ENCODE measurements at places on chromosomes 16 and 17. TPM values are rescaled to one million over a fixed set of nuclear protein-coding genes. Genes with fewer than 3 reads are reported as not detected.

DNA sequence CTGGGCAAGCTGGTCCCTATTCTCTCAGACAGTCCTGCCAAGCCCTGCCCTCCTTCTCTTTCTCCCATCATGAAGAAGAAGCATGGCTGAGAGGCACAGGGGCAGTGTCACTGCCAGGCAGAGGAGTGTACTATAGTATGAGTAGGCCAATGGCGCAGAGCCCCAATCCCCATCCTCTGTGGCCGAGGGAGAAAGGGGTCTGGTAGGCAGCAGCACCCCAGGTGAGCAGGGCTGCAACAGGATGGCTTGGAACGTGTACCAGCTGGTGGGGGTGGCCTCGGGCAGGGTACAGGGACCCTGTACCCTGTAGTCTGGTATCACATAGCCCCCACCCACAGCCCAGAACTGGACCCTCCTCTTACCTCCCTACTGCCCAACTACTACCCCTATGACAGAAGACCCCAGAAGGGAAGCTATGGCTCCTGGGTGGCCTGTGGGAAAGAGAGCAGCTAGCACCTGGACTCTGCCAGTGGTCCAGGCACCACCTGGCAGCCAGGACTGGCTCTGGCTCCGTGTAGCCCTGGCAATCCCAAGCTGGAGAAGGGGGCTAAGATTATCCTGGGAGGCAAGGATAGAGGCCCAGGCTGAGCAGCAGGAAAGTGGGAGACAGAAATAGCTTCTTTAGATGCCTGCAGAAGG lies 4.4 kb downstream of the SMARCD2 start:
- DNase-seq, result no peak

GRCh38 chr17:65122836-65123756 lies 14.1 kb upstream of the RGS9 start:
- DNase-seq, result peak; percentile 89

The CD300LB gene
- total RNA-seq, result not detected

The SPATA32 gene
- total RNA-seq, result 0.23 TPM

DNA sequence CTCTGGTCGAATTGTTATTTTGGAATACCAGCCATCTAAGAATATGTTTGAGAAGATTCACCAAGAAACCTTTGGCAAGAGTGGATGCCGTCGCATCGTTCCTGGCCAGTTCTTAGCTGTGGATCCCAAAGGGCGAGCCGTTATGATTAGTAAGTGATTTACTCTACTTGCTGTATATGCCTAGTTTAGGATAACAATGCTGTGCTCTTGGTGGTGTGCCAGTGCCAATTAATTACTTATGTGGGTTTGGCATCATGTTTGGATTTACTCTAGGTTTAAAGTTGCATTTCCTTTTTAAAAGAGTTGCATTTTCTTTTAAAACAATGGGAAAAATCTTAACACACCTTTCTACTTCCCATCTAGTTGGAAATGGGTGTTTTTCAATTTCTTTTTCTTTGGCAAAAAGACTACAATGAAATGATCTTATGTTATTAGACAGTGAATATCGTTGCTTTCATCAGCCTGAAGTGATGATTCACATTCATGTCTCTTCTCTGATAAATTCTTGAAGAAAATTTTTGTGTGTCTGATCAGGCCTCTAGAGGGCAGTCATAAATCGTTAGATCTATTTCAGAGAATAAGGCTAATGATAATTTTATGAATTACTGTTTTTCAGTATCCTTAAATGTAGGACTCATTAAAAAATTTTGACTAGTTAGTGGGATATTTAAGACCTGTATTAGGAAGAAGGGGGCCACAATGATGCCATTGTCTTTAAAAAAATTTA lies 5.6 kb downstream of the SF3B3 start:
- no peak for DNase-seq

The CBFB gene
- total RNA-seq, result 236 TPM

GRCh38 chr16:66044556-66044955 lies 321.9 kb upstream of the CDH5 start:
- DNase-seq, result no peak

DNA sequence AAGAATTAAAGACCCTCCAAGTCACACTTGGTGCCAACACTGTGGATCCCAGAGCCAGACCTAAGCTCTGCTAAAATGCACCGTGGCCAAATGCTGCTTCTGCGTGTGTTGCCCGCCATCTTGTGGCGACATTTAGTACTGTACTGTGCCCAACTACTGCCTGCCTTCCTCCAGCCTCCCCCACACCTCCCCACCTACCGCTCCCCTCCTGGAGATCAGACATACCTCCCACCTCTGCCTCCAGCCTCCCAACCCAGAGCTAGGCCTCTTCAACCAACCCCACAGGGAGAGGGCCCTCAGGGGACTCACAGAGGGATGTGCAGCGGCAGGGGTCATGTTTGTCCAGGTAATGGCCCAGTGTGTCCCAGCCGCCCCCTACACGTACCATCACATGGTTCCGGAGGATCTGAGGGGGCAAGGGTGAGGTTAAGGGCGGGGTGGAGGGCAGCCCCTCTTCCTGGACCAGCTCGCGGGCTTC lies 5.5 kb downstream of the GAS2L2 start:
- peak; percentile 80 for DNase-seq

- no peak for DNase-seq
Measured at GRCh38 chr17:1010586-1010985, 13.7 kb downstream of the TIMM22 start.

The PIMREG gene
- 21.2 TPM for total RNA-seq

DNA sequence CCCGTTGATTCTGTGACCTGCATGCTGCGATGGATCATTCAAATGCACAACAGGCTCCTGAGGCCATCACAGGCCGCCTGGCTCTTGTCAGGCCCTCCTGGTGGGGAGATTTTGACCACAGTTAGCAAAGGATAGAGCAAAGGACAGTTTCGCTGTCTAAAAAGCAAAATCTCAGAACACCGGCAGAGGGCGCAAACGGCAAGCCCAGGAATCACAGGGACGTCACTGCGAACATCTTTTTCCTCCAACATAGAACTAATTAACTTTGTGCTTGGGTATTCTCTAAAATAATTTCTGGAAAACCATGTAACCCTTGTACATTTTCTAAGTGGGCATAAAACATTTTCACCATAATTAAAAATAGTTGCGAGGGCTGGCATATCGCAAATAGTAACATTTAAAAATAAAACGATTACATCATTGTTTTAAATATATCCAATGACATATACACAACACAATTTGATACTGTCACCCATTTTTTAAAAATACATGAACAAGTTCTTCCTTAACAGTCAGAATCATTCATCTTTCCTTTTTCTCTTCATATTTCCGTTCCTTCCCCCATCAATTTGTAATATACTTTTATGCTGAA lies 19.7 kb upstream of the SLC47A1 start:
- DNase-seq, result peak; percentile 66

- no peak for DNase-seq
Measured at GRCh38 chr16:83312015-83312717, 495.6 kb upstream of the HSBP1 start.

The CES1 gene
- total RNA-seq, result 5.0 TPM

DNA sequence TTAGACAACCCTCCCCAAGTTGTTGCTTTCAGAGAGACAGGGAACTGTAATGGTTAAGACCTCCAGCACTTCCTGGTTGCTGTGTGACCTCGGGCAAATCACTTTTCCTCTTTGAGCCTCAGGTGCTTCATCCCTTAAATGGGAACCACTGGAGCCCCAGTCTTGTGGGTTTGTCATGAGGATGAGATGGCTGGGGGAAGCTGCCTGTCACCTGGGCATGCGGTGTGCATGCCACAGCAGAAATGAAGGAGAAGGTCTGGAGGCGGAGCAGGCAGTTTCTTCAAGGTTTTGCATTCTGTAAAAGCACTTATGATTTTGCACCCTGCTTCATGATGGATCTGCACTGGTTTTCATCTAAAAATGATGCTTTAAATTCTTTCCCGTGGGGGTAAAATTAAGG lies 22.1 kb downstream of the NAGPA start:
- DNase-seq, result no peak

DNA sequence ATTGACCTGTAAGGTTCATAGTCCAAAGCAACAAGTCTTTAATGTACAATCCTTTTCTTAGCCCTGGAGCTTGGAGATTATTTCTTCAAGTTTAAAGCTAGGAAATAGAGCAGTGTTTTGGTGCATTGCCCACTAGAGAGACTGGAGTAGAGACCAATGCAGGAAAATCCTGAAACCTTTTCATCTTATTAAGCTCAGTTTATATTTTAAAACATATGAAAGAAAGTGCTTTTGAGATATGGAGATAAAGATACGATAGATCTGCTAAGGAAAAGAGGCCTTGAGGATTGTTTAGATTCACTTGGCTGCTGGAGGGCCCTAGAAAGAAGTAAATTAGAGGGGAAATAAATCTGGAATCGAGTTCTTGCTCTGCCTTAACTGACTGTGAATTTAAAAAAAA lies 212.0 kb downstream of the GRIN2A start:
- DNase-seq, result no peak

The UMOD gene
- total RNA-seq, result not detected

DNA sequence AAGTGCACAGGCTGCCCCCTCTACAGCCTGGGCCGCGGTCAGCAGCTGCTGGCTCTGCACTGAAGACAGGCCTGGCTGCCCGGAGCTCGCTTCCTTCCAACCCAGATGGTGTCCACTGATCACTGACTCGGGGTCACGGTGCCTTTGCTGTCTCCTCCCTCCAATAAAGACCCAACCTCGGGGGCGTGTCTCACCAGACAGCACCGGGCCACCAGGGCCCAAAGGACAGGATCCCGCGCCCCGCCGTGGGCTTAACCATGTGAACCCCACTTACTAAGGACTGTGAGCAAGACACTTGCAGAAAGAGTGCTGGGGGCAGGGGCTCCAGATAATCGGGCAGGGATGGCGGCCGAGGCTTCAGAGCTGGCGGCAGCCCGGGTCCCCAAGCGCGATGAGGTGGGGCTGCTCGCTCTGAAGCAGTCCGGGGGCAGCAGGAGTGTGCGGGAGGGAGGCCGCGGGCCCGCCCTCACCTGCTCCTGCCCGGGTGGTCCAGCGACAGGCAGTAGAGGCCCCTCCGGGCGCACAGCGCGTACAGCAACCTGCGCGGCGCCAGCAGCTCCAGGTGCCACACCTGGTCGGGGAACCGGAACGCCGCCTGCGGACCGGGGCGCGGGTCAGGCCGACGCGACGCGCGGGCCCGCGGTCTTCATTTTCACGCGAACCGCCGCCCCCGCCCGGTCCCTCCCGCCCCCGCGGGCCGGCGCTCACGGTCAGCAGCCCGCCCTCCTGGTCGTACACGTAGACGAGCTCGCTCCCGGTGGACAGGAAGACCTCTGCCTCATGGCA lies 502 bp downstream of the FAAP100 start:
- peak; percentile 26 for DNase-seq

- no peak for DNase-seq
Measured at GRCh38 chr17:74595037-74595750, 3.1 kb upstream of the CD300LD start.

DNA sequence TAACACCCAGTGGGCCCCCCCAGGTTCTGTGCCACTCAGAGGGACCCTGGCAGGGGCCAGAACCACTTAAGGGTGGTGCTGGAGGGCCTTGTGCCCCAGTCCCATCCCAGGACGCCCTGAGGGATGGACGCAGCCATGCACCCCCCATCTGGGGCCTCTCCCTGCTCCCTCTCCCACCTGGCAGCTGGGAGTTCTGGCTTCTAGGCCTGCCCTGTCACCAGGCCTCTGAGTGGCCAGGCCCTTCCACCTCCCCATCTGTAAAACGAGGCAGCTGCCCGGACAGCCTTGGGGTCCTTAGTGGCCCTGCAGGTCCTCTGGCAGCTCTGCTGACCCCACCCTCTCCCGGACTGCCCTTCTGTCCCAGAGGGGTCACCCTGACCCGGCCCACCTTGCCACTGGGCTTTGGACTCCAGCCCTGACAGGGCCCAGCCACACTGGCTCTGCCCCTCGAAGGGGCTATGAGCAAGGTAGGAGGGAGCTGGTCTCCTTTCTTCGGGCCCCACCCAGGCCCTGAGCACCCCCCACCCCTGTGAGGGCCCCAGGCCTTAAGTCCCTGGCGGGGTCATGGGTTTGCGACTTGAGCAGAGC lies 12.3 kb downstream of the PAM16 start:
- DNase-seq, result no peak

- no peak for DNase-seq
Measured at GRCh38 chr17:55005520-55005919, 37.0 kb downstream of the STXBP4 start.

The FBXL16 gene
- total RNA-seq, result 34.6 TPM

- DNase-seq, result peak; percentile 35
Measured at GRCh38 chr16:87661561-87661960, 59.3 kb downstream of the JPH3 start.

DNA sequence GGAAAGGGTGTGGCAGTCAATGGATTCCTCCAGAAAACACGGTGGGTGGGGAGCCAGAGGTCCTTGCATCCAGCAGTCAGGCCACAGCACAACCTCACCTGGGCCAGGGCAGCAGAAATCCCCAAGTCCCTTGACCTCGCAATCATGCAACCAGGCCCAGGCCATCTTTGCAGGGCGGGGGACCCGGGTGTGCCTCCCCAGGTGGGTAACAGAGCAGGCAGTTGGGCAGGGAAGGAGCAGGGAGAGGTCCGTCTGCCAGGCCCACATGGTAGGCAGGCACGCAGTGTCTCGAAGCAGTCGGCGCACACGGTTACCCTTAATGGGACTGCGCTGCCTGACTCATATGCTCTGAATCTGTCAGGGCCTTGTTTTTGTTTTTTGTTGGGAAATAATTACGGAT lies 153.0 kb downstream of the RBFOX3 start:
- DNase-seq, result no peak

The CRHR1 gene
- total RNA-seq, result not detected

- no peak for DNase-seq
Measured at GRCh38 chr17:34485999-34486398, 93.4 kb upstream of the TMEM132E start.

DNA sequence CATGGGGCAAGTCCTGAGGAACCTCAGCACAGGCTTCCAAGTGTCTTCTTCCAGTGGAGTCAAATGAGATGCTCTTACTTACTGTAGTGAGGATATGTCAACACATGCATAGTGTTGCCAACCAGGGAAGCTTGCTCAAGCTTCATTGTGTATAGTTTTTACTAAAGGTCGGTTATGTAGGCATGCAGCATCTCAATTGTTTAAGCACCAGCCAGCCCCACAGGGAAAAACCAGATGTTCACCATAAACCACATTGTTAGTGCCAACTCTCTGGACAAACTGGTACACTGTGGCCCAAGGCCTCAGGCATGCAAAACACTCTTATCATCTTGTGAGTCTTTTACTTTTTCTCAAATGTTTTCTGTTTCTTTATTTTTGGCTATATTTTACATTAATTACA lies 152.1 kb downstream of the PHKB start:
- no peak for DNase-seq

DNA sequence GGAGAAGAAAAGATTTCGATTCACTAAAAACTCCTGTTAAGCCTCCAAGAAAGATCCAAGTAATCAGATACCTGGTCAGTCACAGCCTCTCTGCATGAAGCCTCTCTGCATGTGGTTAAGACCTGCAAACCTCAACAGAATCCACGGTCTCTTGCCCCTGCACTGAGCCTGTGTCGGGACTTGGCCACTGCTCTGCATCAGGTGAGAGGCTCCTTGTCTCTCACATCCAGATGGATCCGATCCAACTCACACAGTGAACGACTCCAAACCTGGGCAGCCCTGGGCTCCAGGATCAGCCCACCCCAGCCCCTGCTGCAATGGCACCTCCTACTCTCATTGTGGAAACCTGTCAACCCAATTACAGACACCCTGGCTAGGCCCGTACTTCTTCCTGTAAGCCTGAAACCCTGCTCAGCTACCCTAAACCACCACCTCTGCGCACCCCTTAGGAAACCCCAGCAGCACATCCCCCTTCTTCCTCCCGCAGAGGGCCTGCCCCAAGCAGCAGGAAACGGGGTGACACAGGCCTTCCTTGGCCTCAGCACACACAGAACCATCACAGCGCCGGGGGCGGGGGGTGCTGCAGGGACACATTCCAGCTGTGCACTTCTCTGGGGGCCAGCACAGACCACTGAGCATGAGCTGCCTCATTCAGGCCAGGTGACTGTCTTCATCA lies 129.5 kb downstream of the ANKRD11 start:
- peak; percentile 89 for DNase-seq

All from activated CD4-positive, alpha-beta memory T cell treated with anti-CD3 and anti-CD28 coated beads, Interleukin-2, amount 10 ng/mL, durations not matched to agents 7 days and 5 days (primary cell).